ENCODE measurements at places on chromosomes 5 and 9.

GRCh38 chr9:13213998-13214397 is 65.5 kb downstream of the MPDZ start:
- H3K4me3 ChIP-seq: no peak overlapping the region
- no peaks in the 10 kb centered on the region for H3K36me3 ChIP-seq
- DNase-seq: no peak
- no peaks in the 10 kb centered on the region for H3K4me1 ChIP-seq
- no peak overlapping the region for H3K27ac ChIP-seq

GRCh38 chr9:120536949-120537640 is 42.9 kb downstream of the CDK5RAP2 start:
- no peak overlapping the region for H3K4me3 ChIP-seq
- peaks cover 42% of the 10 kb centered on the region for H3K36me3 ChIP-seq
- H3K27ac ChIP-seq: no peak overlapping the region

DNA sequence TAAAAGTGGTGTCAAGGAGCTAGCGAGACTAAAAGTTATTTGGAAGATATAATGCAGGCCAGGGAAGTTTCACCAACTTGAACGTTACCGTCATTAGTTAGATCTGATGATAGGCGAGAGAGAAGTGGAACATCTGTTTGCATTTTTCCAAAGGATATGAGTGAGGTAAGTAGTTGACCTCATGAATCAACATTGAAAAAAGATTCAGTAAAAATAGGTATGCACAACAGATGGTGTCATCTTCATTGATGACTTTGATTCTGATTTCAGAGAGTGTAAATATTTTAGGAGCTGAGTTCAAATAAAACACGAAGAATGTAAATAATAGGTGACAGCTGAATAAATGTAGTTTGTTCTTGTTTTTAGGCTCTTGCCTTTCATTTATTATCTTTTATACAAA is 998.9 kb upstream of the CDH6 start:
- no peaks in the 10 kb centered on the region for H3K36me3 ChIP-seq
- no peaks in the 10 kb centered on the region for H3K4me1 ChIP-seq
- no peak overlapping the region for H3K27ac ChIP-seq
- no peak for DNase-seq

GRCh38 chr9:9847750-9848149 is 765.1 kb downstream of the PTPRD start:
- no peak overlapping the region for H3K4me3 ChIP-seq
- DNase-seq: no peak
- H3K36me3 ChIP-seq: no peaks in the 10 kb centered on the region
- no peaks in the 10 kb centered on the region for H3K4me1 ChIP-seq
- no peak overlapping the region for H3K27ac ChIP-seq

DNA sequence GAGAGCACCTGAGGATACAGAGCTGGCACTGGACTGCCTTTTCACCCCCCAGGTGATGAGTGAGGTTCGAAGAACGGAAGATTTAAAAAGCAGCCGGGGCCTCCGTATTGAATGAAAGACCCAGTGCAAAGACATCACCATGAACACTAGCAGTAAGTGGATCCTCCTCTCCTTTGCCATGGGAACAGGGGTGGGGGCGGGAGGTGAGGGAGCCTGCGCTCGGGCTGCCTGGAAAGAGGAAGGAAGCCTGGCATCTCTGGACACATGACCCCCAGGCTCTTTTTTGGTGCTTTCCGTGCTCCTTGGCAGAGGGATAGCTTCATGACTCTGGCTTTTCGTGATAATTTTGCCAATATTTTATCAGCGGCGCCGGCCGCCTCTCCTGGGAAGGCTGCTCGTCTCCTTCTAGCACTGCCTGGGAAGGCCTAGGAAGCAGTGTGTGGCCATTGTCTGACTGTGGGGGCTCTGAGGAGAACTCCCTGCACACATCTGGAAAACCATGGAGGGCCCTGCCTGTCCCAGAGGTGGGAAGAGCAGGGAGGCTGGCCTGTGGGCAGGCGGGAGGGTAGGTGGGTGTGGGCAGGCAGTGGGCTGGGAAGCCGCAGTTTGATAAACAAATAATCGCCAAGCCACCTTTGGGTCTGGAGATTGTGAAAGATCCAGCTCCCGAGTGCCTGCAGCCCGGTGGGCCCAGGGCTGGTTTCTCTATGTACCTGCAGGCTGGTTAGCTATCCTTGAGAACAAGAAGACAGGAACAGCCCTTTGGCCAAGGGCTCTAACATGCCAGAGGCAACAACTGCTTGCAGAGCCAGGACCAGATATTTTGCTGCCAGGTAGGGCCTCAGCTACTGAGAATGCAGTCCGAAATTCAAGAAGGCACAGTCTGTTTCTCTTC is 911 bp downstream of the ABLIM3 start:
- H3K4me3 ChIP-seq: peak overlapping the region; percentile 84
- H3K27me3 ChIP-seq: no peaks in the 10 kb centered on the region
- no peaks in the 10 kb centered on the region for H3K36me3 ChIP-seq
- DNase-seq: no peak
- H3K4me1 ChIP-seq: peaks cover 14% of the 10 kb centered on the region
- no peak overlapping the region for H3K27ac ChIP-seq

DNA sequence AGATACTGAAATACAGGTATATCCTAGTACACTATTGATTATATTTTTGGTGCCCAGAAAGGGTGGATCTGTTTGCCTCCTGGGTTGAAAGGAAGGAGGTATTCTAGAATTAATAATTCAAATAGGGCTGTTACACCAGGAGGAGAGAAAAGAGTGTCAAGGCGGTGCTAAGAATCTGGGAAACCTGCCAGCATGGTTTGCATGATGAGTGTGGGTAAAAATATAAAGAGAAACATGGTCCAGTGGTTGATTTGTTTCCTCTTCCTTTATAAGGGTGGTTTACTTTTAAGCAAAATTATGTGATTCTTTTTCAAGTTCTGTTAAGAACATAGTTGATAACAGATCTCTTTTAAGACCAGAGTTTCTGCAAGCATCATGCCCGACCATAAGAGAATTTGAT is 69.4 kb upstream of the NFIB start:
- H3K4me1 ChIP-seq: no peaks in the 10 kb centered on the region
- no peak overlapping the region for H3K4me3 ChIP-seq
- H3K27ac ChIP-seq: no peak overlapping the region
- no peaks in the 10 kb centered on the region for H3K27me3 ChIP-seq

GRCh38 chr5:32329395-32329834 is 16.7 kb upstream of the MTMR12 start:
- H3K36me3 ChIP-seq: no peaks in the 10 kb centered on the region
- no peak for DNase-seq
- H3K4me1 ChIP-seq: peaks cover 3% of the 10 kb centered on the region
- H3K27ac ChIP-seq: no peak overlapping the region

DNA sequence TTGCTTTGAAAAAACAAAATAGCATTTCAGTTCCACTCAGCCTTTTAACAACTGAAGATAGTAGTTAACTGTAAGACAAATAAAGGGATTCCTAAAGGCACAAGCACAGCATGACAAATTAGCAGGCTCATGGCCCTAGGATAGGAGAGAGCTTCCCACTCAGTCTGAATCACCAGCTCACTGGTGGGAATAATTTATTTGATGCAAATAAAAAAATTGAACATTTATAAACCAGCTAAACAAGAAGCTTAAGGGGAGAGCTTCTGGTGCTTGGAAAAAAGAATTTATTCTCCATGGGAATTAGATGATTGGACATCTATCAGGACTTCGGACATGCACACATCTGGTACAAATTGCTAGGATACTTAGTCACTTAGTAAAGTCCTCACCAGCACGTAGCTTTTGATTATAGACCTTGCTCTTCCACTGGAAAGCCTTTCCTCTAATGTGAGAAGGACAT is 294.1 kb upstream of the TNC start:
- H3K4me3 ChIP-seq: no peak overlapping the region
- no peaks in the 10 kb centered on the region for H3K36me3 ChIP-seq
- DNase-seq: no peak

- H3K36me3 ChIP-seq: peaks cover 6% of the 10 kb centered on the region
- no peak overlapping the region for H3K4me3 ChIP-seq
- no peak for DNase-seq
- no peak overlapping the region for H3K27ac ChIP-seq
- no peaks in the 10 kb centered on the region for H3K27me3 ChIP-seq
- peaks cover 4% of the 10 kb centered on the region for H3K4me1 ChIP-seq
These were observed 115.2 kb downstream of the GNAQ start for GRCh38 chr9:77916410-77916819.
